Smooth muscle cell of the brain vasculature (primary cell): ENCODE measurements at places on chromosomes 6 and 20.

- DNase-seq, result no peak
These were observed 1.5 kb downstream of the MAP7 start for GRCh38 chr6:136548582-136549299.

DNA sequence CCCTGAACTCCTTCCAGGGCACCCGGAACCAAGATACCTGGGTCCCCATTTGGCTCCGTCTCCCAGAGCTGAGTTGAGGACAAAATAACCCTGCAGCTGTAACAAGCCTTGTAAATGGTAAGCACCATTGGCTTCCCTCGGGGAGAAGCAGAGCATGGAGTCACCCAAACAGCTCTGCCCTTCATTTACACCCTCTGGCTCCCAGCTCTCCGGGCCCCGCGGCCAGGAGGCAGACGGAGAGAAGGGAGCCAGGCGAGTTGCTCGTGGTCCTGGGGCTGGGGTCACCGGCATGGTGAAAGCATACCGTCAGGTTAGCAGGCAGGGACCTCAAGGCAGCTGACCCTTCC lies 2.1 kb downstream of the TFEB start:
- no peak for DNase-seq

- DNase-seq, result no peak
These were observed 42.0 kb downstream of the UQCC1 start for GRCh38 chr20:35369804-35370203.

- DNase-seq, result no peak
These were observed 86.9 kb downstream of the RAMACL start for GRCh38 chr6:166499350-166500163.

DNA sequence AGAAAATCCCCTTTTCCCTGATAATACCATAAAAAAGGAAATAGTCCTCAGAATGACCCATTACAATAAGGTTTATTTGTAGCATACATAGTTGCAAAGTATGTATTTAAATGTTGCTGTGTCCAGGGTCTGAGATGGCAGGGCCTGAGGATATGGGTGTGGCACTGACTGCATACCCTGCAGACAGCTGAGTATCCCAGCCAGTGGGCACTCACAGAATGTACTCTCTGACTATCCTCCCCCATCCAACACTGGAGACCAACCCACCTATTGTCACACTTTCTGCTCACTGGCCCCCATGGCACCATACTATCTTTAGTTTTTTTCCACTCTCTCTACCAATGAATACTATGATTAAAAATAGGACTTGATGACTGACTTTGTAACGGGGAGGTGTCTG lies 215.8 kb upstream of the FOXA2 start:
- DNase-seq, result no peak
